ENCODE measurements at places on chromosomes 16 and 17. TPM values are rescaled to one million over a fixed set of nuclear protein-coding genes. Genes with fewer than 3 reads are reported as not detected.
A peak's percentile ranks its signal among the peaks of the same experiment; 100 is the strongest.

STARD3 gene
- 61.3 TPM for total RNA-seq

- DNase-seq: peak; percentile 43
These were observed 65.0 kb downstream of the MMD start for GRCh38 chr17:55356434-55357328.

GRCh38 chr16:52433643-52434042 is 113.3 kb downstream of the TOX3 start:
- DNase-seq: no peak

DNA sequence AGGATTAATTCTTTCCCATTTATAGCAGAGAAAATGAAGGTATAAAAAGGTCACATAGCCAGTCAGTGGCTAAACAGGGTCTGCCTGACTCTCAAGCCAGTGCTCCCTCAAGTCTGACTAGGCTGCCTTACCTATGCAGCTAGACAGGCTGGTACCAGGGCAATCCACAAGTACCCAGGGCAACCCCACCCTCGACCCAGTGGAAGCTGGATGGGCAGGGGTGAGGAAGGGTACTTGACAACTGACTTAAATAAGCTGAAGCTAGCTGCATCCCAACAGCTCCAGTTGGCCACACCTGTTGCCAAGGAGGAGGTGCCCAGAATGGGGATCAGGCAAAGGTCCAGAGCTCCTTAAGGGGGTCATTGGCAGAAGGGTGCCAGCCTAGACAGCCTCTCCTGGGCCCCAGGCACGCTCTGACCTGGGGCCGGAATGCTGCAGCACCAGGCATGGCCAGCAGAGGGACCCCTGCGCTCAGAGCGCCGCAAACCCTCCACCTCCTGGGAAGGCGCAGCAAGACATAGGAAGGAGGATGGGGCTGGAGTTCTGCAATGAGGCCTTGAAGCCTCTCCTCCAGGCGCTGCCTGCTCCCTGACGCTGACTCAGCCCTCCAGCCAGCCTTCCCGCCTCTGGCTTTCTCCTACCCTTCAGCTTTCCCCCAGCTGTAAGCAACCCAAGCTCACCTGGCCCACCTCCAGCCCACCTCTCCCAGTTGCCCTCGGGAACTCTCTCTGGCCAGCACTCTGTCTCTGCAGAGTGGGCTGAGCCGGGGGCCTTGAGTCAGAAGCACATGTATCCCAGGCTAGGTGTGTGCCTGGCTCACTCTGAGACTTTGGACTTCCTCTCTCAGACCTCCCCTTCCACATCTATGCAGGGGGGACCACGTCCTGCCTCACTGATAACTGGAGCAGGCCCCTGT is 28.8 kb downstream of the MPP2 start:
- peak; percentile 57 for DNase-seq

DNA sequence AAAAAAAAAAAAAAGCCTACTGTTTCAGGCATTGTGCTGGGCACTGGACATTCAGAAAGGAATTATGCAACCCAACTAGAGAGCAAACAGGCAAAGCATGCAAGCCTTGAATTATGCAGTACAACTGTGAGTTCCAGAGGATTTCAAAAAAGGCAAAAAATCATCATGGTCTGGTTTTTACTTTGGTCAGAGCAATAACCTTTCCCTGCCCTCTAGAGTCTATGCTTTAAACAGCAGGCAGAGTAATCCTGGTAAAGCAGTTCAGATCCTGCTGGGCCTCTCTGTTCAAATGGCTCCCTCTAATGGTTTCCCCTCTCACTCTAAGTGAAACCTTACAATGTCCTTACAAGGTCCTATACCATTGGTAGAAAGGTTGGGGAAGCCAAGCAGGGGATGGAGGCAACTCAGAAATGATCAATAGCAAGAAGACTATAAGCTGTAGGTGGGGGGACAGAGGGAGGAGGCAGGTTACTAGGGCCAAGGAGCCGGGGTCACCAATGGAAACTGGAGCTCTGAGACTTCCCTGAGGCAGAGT is 4.6 kb upstream of the TAF15 start:
- DNase-seq: peak; percentile 84

All from dermis microvascular lymphatic vessel endothelial cell (primary cell).